ENCODE measurements at places on chromosomes 3 and 15.

DNA sequence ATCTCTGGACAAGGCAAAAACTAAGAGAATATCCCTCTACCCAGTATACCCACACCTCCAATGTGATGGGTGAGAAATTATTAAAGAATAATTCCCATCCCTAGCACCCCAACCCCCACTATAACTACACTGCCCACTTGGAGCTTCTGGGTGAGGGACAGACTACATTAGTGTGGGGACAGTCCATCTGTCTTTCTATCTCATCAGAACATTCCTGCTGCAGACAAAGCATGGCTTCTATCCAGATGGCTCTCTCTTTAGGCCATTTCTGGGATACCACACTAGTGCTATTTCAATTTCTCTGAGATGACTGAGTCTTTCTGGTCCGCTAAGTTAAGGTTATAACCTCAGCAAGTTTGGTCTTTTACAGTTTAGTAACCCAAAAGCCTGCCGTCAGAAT lies 6.6 kb downstream of the CSNK1G1 start:
- no peak for DNase-seq

DNA sequence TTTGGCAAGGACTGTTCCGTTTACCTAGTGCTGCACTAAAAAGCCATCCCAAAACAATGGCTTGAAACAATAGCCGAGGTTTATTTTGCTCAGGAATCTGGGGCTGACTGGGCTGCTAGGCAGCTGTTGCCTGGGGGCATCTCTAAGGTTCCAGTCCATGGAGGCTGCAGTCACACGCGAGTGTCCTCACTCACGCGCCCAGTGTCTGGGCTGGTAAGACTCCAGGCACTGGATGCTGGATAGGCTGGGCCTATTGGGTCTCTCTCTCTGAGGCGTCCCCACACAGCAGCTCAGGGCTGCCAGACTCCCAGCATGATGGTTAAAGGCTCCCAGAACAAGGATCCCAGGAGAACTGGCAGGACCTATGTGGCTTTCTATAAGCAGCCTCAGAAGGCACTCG lies 34.2 kb downstream of the ALS2CL start:
- DNase-seq, result no peak

DNA sequence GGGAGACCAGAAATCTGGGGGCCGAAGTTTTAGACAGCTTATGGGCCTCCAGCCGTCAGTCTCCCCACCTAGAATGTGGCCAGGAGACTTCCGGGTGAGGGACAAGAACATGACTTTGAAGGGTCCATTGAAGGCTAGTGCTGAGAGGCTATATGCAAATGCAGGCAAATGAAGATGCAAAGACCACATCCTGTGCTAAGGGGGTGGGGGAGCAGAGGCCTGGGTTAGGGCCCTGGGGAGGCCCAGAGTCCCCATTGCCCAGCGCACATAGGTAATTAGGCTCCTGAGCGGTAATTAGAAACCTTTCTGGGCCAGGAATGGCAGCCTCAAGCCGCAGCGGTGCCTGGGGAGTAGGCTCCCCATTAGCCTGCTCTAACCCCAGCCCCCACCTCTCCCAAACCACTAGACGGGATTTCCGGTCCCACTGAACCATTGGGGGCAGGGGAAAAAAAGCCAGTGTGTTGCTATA lies 6.8 kb downstream of the CSK start:
- DNase-seq, result peak; percentile 85

DNA sequence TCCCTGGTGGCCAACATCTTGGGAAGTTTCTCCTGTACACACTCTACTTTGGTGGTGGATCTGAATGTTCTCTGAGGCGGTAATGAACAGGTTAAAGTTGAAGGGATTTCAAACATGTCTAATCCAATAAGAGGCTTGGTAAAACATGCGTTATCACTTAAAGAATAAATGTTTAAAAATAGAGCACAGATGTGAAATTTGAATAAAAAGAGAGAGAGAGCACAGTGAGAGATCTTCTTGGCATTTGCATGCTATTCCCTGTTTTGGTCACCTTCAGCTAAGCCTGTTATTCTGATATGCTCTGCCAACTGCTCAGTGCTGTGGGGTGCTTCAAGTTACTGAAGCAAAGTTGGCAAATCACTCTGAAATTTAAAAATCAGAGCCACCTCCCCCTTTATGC lies 237.7 kb upstream of the WNT5A start:
- no peak for DNase-seq

GRCh38 chr15:70509282-70509662 lies 254.1 kb downstream of the UACA start:
- DNase-seq, result peak; percentile 97

DNA sequence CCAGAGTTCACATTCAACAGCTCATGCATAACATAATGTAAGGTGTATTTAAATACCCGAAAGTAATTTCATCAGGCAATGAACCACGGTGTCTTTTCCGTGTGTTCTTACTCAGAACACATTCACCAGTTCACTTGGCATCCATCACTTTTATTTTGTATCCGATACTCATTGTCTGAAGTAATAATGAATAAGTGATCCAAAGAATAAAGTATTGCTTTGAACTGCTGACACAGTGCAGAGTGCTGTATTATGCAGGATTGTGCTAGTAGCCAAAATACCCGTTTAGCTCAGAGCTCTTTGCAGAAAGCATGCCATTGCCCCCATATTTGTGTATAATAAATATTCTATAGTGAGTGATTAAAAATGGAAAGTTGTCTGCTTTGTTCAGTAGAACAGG lies 460.9 kb upstream of the KCNMB2 start:
- DNase-seq, result no peak

GRCh38 chr3:69179740-69180372 lies 57.5 kb upstream of the LMOD3 start:
- DNase-seq, result no peak

DNA sequence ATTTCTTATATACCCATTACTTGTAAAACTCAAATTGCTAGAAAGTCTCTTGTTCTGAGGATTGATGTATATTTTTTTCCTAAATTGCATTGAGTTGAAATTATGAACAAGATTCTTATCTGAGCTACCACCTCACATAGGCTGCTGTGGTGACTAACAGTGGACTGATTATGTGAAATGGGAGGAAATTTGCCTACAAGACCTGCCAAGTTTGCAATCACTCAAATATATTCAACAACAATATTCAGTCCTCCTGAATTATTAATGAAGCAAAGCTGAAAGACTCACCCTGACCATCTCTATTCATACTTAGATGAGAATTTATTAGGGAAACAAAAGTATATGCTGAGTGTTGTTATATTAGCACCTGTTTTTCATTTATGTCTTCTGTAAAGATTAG lies 412.6 kb upstream of the SEMA6D start:
- DNase-seq, result no peak

- DNase-seq, result no peak
Observed at GRCh38 chr3:143330296-143330868, 210.8 kb downstream of the CHST2 start.

- no peak for DNase-seq
Observed at GRCh38 chr3:71144525-71145253, 438.8 kb downstream of the FOXP1 start.

DNA sequence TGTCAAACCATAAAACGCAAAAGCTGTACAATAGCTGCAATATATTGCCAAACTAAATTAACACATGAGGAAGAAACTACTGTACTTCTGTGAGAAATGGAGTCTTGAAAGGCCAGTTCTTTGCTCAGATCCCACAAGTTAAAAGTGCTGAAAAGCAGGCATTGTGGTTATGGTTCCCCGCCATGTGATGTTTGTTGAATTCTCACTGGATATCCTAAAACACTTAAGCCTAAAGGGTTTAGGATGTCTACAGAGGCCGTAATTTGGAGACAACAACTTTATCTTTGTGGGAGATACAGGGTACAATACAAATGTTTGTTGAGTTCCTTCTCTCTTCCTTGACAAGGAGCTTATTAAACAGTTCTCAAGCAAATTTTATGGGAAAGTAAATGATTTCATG lies 53.2 kb downstream of the TMEM212 start:
- DNase-seq, result no peak

DNA sequence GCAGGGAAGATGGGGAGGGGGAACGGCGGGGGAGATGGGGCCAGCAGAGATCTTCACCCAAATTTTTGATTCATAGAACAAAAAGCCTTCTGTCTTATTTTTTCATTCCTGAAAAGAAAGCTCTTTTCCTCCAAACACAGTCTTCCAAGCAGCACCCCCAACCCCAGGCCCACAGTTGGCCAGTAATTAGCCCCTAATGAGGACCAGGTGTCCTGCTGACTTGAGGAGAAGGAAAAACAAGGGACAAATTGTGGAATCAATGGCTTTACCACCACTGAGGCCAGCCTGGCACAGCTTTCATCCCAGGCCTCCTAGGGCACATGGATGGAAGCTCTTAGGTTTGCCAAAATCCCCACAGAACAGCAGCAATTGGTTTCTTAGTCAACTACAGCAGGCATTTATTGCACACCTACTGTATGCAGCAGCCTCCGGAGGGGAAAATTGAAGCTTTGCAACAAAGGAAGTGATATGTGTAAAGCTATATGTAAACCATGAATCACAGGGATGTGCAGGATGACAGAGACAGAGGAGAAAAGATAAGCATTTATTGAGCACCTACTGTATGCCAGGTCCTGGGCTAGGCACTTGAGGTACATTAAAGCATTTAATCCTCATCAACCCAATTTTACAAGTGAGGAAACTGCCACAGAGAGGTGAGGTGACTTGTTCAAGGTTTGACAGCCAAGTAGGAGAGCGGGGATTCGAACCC lies 199.5 kb downstream of the TBC1D2B start:
- DNase-seq, result no peak

GRCh38 chr15:64166102-64166890 lies 3.5 kb upstream of the PPIB start:
- no peak for DNase-seq

DNA sequence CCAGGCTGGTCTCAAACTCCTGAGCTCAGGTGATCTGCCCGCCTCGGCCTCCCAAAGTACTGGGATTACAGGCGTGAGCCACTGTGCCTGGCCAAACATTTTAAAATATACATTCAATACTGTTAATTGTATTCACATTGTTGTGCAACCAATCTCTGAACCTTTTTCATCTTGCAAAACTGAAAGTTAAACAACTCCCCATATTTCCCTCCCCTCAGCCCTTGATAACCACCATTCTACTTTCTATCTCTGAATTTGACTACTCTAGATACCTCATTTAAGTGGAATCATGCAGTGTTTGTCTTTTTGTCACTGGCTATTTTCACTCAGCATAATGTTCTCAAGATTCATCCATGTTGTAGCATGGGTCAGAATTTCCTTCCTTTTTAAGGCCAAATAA lies 30.0 kb downstream of the HMCES start:
- DNase-seq, result no peak

DNA sequence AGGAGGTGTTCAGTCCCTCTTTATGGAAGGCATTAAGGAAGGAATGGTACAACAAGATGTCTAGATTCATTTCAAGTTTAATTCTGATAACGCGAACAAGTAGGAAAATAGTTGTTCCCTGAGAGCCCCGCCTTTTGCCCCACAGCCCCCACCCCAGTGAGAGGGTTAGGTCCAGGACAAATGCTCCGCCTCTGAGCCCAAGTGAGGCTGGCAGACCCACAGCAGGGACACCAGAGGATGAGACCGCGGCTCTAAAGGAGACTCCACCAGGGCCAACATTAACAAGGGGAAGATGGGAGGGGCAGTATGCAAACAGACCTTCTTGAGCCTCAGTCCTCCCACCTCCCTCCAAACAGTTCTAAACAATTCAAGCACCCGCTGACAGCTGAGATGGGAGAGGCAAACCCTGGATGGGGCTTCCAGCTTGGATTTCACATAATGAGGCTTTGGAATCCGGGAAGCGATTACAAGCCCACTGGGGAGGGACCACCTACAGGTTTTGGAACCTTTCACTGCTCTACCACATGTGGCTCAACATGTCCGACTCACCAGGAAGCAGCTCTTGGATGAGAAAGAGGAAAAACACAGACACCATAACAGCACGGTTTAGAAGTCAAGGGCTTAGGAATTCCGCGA lies 42.9 kb upstream of the IREB2 start:
- DNase-seq, result no peak

DNA sequence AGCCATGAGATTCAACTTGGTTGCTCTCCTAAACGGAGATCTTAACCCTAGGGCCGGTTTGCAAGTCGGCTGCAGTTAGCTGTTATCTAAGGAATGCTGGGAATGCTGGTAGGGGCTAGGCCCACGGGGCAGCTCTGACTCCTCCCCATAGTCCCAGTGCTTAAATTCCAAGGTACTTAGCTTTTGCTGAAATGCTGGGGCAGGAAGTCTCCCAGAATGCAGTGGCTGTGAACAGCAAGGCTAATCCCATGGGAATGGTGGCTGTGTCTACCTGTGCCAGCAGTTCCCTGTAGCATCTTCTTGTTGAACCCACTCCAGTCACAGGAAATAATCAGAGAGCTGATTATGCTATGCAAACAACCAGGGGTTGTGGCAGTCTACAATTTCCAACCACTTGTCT lies 102.5 kb upstream of the TJP1 start:
- no peak for DNase-seq

DNA sequence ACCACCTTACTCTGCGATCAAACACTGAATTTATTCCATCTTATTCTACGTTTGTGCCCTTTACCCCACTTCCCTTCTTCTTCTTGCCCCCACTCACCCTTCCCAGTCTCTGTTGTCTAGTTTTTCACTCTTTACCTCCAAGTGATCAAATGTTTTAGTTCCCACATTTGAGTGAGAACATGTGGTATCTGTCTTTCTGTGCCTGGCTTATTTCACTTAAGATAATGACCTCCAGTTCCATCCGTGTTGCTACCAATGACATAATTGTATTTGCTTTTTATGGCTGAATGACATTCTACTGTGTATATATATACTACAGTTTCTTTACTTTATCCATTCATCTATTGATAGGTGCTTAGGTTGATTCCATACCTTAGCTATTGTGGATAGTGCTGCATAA lies 78.8 kb downstream of the PDCD6IP start:
- no peak for DNase-seq

DNA sequence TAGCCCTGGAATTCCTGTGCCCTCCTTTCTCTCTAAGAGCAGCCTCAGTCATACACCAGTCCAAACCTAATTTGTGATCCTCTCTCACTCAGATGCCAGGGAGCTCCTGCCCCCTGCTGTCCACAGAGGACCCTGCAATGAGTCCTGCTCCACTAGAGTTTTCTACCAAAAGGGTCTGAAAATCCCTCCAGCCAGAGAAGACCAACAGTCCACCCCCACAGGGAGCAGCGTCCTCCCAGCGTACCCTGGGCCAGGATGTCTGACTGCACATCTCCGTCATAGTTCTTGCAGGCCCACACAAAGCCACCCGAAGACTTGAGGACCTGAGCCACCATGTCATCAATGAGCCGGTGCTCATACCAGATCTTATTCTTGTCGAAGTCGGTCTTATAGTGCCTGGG lies 15.4 kb downstream of the IDH2 start:
- peak; percentile 69 for DNase-seq

GRCh38 chr15:79948095-79948695 lies 22.8 kb downstream of the BCL2A1 start:
- DNase-seq, result peak; percentile 23

DNA sequence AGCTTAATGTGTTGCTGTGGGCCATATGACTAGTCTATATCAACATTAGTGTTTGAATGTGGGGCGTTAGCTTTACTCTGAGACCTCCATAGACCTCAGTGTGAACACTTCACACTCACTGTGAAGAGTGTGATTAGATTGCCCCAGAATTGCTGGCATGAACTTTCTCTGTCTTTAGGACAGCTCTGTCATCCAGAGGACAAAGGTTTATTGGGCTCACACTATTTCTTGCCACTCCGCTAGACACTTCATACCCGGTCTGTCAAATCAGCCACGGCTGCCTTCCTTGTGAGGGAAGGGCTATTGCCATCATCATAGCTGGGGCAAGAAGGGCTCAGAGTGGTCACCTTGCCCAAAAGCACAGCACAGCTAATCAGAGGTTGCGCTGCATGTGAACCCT lies 316.8 kb upstream of the NR2E3 start:
- DNase-seq, result no peak
